ENCODE measurements at places on chromosomes 3 and 15.
A peak's percentile ranks its signal among the peaks of the same experiment; 100 is the strongest.

DNA sequence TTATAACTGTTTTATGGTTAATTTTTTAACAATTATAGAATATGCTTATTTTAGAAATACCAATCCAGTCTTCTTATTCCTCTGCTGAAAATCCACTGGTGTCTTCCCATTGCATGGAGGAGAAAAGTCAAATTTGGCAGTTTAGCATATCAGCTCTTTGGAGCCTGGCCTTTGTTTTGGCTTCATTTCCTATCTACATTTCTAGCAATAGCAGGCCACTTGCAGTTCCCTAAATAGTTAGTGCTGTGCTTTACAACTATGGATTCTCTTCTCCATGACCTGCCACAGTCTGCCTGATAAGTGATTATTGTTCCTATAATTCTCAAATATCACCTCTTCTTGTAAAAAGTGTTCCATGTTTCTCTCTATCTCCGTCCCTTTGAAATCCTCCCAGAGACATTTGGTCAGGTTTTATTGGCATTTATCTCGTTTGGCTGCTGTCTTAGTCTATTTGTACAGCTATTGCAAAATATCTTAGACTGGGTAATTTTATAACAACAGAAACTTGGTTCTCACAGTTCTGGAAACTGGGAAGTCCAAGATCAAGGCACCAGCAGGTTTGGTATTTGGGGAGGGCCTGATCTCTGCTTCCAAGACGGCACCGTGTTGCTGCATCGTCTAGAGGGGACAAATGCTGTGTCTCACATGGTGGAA is 8.2 kb upstream of the SEC22A start:
- H3K36me3 ChIP-seq, result no peaks in the 10 kb centered on the region
- no peaks in the 10 kb centered on the region for H3K27me3 ChIP-seq
- DNase-seq, result no peak
- no peak overlapping the region for H3K27ac ChIP-seq

GRCh38 chr3:35968043-35968622 is 328.8 kb downstream of the ARPP21 start:
- no peak for DNase-seq
- no peak overlapping the region for H3K4me3 ChIP-seq
- H3K36me3 ChIP-seq, result no peaks in the 10 kb centered on the region
- no peaks in the 10 kb centered on the region for H3K4me1 ChIP-seq
- H3K27ac ChIP-seq, result no peak overlapping the region

DNA sequence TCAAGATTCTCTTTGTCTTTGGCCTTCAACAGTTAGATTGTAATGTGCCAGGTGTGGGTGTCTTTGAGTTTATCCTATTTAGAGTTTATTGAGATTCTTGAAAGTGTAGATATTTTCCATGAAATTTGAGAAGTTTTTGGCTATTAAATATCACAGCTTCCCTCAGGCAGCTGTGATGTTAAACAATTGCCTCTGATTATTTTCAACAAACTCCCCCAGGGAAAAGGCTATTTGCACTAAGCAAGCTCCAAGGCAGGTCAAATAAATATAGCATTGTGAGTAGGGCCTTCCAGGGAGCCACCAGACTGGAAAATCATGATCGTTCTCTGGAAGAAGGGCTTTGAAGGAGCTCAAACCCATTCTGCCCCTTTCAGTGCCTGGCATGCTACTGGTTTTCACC is 107.0 kb downstream of the EEFSEC start:
- no peaks in the 10 kb centered on the region for H3K4me1 ChIP-seq
- DNase-seq, result no peak
- no peaks in the 10 kb centered on the region for H3K36me3 ChIP-seq
- H3K27me3 ChIP-seq, result no peaks in the 10 kb centered on the region
- H3K4me3 ChIP-seq, result no peak overlapping the region

GRCh38 chr3:172634948-172635347 is 75.9 kb downstream of the NCEH1 start:
- no peaks in the 10 kb centered on the region for H3K27me3 ChIP-seq
- H3K36me3 ChIP-seq, result peaks cover 6% of the 10 kb centered on the region
- no peak for DNase-seq
- no peaks in the 10 kb centered on the region for H3K4me1 ChIP-seq
- no peak overlapping the region for H3K27ac ChIP-seq

GRCh38 chr3:29176501-29176900 is 104.4 kb upstream of the RBMS3 start:
- no peaks in the 10 kb centered on the region for H3K4me1 ChIP-seq
- H3K27me3 ChIP-seq, result no peaks in the 10 kb centered on the region
- DNase-seq, result no peak
- H3K27ac ChIP-seq, result no peak overlapping the region
- H3K4me3 ChIP-seq, result no peak overlapping the region

DNA sequence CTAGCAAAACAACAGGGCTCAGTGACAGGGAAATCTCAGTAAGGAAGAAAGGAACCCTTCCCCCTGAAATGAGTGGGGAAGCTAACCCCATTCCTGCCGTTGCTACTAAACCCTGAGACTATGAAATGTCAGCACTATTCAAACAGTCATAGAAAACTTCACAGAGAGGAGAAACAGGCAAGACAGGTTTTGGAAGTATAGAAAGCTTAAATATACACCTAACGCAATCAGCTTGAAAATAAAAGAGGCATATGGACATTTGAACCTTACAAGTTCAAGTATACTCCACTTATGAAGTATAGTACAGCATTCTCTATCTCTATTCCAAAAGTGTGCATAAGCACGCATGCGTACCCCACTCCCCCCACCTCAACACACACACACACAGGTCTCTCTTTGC is 17.6 kb upstream of the FRMD4B start:
- no peaks in the 10 kb centered on the region for H3K4me1 ChIP-seq
- no peak for DNase-seq
- H3K36me3 ChIP-seq, result no peaks in the 10 kb centered on the region
- H3K4me3 ChIP-seq, result no peak overlapping the region
- H3K27me3 ChIP-seq, result no peaks in the 10 kb centered on the region

DNA sequence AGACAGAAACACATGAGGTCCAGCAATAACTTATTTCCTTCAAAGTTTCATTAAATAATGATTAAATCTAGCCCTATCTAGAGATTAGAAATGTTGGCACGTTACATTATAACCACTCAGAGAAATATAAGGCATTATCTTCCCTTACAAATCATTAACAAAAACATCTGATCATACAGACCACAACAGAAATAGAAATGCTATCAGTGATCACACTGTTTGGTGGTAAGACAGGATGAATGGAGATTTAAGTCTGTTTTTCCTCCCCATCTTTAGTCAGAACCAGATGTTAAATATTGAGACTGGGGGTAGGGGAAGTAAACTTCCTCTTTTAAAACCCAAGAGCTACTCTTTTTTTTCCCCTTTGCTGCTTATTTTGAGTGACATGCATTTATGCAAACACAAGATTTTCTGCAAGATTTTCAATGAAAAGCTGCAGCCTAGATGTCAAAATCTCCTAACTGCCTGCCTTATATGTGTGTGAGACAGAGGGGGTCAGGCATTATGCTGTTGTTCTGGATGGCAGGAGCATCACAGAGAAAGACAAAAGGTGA is 70.4 kb downstream of the CBLB start:
- no peak overlapping the region for H3K4me3 ChIP-seq
- H3K36me3 ChIP-seq, result no peaks in the 10 kb centered on the region
- H3K27ac ChIP-seq, result peak overlapping the region; percentile 53
- no peaks in the 10 kb centered on the region for H3K27me3 ChIP-seq

DNA sequence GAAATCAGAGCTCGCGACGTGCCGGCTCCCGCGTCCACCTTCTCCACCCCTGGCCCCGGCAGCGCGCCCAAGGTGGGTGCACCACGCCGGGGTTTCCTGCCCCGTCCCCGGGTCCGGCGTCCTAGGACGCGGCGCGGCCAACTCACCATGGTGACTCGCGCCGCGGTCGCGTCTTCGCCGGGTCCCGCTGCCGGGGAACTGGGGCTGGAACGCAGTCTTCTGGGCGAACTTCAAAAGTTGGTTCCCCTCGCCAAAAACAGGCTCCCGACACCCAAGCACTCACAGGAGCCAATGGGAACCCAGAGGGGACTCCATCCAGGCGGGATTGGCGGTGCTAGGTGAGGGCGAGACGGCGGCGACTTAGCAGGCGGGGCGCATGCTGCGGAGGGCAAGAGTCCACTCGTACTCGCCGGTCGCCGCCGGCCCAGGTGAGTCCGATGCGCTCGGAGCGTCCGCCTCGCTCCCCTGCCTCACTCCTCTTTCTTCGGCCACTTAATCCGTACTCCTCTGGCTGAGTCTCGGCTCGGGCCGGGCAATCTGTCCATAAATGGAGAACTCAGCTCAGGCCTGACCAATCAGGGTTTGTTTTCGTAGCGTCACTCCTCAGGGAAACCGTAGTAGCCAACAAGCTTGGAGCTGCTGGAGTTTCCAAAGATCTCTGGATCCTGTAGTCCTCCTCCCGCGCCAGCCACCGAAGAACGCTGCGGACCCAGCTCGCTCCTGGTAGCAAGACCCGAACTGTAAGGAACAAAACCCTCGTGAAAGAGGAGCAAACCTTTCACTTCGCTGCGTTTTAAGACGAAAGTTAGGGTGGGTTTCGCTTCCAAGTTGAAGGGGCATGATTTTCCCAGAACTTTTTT is at the start of gene MYO1E:
Gene MYO1E, minus strand, starts transcription at position 520 of the 860 bp plus-strand sequence. Its CDS starts 371 bp downstream, at position 149.
- peak within 1 kb of the TSS; percentile 63 for H3K4me3 ChIP-seq
- H3K27me3 ChIP-seq, result no peaks in the 10 kb centered on the region
- H3K36me3 ChIP-seq, result no peaks in the 10 kb centered on the region
- DNase-seq, result peak; percentile 73
- peaks cover 35% of the 10 kb centered on the region for H3K4me1 ChIP-seq
- peak within 1 kb of the TSS; percentile 77 for H3K27ac ChIP-seq

DNA sequence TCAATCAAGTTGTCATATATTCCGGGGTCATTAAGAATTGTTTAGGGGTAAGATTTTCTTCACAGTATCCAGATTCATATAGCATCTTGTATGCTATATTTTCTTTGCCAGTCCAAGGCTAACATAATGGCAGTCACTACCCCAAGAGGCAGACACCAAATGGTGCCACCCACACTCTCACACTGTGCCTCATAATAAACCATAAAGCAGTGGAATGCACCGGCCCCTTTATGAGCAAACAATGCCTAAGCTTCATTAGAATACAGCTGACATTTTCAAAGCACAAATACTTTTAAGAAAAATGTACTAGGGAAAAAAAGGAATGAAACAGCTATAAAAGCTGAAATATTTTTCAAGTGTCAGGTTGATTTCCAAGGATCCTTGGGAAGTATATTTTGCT is 121.6 kb downstream of the TFDP2 start:
- H3K27ac ChIP-seq, result no peak overlapping the region
- H3K4me3 ChIP-seq, result peak overlapping the region; percentile 70
- DNase-seq, result peak; percentile 20

GRCh38 chr3:175695251-175695650 is 836.1 kb downstream of the NAALADL2 start:
- no peaks in the 10 kb centered on the region for H3K36me3 ChIP-seq
- H3K27me3 ChIP-seq, result no peaks in the 10 kb centered on the region
- no peak overlapping the region for H3K4me3 ChIP-seq
- no peak for DNase-seq
- H3K27ac ChIP-seq, result no peak overlapping the region

GRCh38 chr3:124333931-124334640 is 342.2 kb upstream of the ROPN1 start:
- no peak overlapping the region for H3K27ac ChIP-seq
- H3K27me3 ChIP-seq, result no peaks in the 10 kb centered on the region
- no peak overlapping the region for H3K4me3 ChIP-seq
- DNase-seq, result no peak
- H3K36me3 ChIP-seq, result no peaks in the 10 kb centered on the region

DNA sequence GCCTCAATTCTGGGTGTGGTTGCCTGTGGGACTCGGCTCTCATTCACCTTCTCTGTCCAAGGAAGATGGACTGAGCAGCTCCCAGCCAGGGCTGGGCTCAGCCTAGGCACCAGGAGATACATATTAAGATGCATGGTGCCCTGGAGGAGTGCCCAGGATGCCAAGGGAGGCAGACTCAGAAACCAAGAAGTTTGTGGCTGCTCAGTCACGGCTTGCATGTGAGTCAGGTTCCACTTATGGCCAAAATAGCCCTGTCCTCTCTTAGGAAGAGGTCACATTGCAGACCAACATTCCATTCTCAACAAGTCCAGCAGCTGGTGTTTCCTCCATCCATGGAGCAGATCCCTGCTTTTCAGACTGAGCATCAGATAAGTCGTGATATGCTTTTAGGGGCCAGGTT is 21.8 kb downstream of the CDCP1 start:
- no peak for DNase-seq
- H3K27ac ChIP-seq, result no peak overlapping the region
- H3K4me3 ChIP-seq, result no peak overlapping the region
- H3K27me3 ChIP-seq, result peaks cover 2% of the 10 kb centered on the region
- no peaks in the 10 kb centered on the region for H3K4me1 ChIP-seq

GRCh38 chr15:71736286-71736947 is 73.9 kb upstream of the NR2E3 start:
- no peaks in the 10 kb centered on the region for H3K4me1 ChIP-seq
- no peak overlapping the region for H3K4me3 ChIP-seq
- no peak for DNase-seq
- no peaks in the 10 kb centered on the region for H3K36me3 ChIP-seq
- H3K27ac ChIP-seq, result no peak overlapping the region

GRCh38 chr3:154901278-154901677 is 178.8 kb upstream of the MME start:
- no peak for DNase-seq
- H3K27me3 ChIP-seq, result no peaks in the 10 kb centered on the region
- no peak overlapping the region for H3K4me3 ChIP-seq
- H3K27ac ChIP-seq, result no peak overlapping the region

GRCh38 chr3:133161656-133162055 is 123.5 kb downstream of the TMEM108 start:
- H3K27ac ChIP-seq, result no peak overlapping the region
- no peak overlapping the region for H3K4me3 ChIP-seq
- H3K36me3 ChIP-seq, result no peaks in the 10 kb centered on the region
- no peaks in the 10 kb centered on the region for H3K4me1 ChIP-seq

- peak; percentile 29 for DNase-seq
- H3K4me1 ChIP-seq, result peaks cover 25% of the 10 kb centered on the region
- peaks cover 2% of the 10 kb centered on the region for H3K36me3 ChIP-seq
- no peak overlapping the region for H3K27ac ChIP-seq
- peak overlapping the region; percentile 58 for H3K4me3 ChIP-seq
Measured at GRCh38 chr15:45377609-45378148, 665 bp downstream of the GATM start.

- H3K27ac ChIP-seq, result no peak overlapping the region
- no peak overlapping the region for H3K4me3 ChIP-seq
- H3K27me3 ChIP-seq, result no peaks in the 10 kb centered on the region
- DNase-seq, result no peak
Measured at GRCh38 chr15:67105065-67105951, 39.9 kb downstream of the SMAD3 start.

DNA sequence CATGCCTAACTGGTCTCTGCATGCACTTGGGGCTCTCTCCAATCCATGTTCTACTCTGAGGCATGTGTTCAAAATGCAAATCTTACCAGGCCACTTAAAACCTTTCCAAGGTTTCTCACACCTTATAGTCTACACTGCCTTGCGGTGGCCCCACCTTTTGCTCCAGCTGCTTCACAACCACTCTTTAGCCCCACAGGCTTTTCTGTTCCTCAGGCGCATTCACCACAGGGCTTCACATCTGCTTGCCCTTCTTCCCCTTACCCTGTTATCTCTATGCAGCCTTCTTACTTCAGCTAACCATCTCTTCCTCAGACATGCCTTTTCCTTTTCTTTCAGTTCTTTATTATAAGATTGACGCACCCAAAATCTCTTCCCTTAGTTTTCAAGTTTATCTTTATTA is 37.8 kb downstream of the MINDY4B start:
- DNase-seq, result no peak
- H3K4me1 ChIP-seq, result no peaks in the 10 kb centered on the region
- H3K27ac ChIP-seq, result no peak overlapping the region
- no peak overlapping the region for H3K4me3 ChIP-seq
- H3K36me3 ChIP-seq, result no peaks in the 10 kb centered on the region
- H3K27me3 ChIP-seq, result no peaks in the 10 kb centered on the region

GRCh38 chr3:178342111-178342510 is 194.1 kb upstream of the KCNMB2 start:
- H3K4me1 ChIP-seq, result no peaks in the 10 kb centered on the region
- no peak overlapping the region for H3K27ac ChIP-seq
- no peaks in the 10 kb centered on the region for H3K36me3 ChIP-seq
- DNase-seq, result no peak

Measured in B cell (primary cell).